RWPE2 (cell line): ENCODE measurements at places on chromosomes 2 and 18.

DNA sequence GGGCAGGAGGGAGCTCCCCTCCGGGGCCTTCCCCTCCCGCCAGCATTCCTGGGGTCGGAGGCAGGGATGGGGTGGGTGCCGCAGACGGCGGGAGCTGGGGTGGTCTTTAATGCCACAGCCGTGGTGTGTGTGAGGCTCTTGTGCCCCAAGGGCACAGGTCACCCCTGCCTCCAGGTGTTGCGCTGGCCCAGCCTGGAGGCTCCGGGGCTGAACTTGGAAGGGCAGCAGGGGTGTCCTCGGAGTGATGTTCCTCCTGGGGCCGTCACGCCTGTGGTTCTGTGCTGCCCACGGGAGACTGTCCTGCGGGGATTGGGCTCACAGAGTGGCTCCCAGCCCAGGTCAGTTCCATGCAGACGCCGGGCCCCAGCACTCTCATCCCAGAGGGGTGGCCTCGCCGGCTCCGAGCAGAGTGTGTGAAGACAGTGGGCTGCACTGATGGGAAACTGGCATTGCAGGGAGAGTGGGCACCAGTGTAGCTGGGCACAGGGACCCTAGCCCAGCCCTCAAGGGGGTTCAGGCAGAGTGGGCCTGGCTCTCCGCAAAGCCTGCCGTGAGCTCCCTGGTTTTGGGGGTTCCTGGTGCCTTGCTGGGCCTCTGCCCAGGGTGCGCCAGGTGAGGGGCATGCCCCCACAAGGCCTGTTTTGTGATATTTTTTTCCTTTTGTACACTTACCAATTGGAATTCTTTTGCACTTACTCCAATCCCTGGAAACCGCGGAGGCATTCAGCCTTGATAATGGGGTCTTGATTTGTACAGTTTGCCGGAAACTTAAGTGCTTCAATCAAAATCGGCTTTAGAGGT, 56.7 kb downstream of the NFATC1 start:
- DNase-seq = no peak

DNA sequence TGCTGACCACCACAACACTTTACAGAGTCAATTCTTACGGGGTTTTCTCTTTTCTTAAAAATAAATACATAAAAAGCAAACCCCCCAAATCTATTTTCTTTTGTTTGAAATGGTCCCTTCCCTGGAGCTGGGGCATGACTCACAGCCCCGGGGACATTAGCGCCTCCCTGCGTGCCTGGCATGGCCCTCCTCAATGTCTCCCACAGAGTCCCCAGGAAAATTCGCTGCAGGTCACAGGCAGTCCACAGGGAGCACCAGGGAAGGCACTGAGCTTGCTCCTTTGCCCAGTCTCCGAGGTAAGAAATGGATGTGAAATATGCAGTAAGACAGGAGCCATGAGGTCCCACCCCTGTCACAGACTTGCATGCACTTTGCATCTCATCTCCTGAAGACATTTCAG, 142.5 kb downstream of the LAMA1 start:
- DNase-seq = no peak

DNA sequence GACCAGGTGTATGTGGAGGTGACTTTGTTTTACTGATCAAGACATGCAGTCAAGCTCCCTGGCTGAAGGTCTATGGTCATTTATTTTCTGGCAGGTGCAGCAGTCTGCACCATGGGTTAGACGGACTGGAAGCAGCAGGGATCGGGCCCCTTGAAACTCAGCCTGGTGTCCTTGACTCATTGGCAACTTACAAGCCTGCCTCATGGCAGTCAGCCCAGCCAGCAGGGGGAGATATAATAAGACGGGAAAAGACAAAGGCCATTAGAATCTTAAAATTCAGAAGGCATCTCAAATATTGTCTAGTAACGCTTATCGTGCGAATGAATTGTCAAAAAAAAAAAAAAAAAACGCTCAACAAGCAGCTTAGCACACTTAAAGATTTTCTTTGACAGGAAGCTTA, 308.2 kb downstream of the EN1 start:
- no peak for DNase-seq

GRCh38 chr2:234422981-234423431, 73.9 kb downstream of the ARL4C start:
- no peak for DNase-seq

DNA sequence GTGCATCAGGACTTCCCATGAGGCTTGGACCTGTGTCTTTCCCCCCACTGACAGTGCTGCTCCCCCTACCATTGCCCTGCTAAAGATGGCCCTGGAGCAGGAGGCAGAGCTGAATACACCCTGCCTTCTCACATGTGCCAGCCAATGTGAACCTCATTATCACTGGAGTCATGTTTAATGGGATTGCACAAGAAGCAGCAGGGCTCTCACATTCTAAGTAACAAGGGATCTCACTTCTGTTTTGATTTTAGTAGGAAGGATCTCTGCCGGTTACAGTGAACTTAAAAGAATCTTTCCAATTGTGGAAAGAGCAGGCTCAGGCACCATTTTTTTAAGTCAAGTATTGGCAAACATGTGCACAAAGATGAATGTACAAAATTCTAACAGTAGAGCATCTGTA, 322.1 kb upstream of the MEX3C start:
- no peak for DNase-seq

GRCh38 chr18:51997129-51997528, 342.9 kb upstream of the DCC start:
- no peak for DNase-seq

- DNase-seq = no peak
These were observed 739.5 kb downstream of the SOCS6 start for GRCh38 chr18:71028285-71028762.

DNA sequence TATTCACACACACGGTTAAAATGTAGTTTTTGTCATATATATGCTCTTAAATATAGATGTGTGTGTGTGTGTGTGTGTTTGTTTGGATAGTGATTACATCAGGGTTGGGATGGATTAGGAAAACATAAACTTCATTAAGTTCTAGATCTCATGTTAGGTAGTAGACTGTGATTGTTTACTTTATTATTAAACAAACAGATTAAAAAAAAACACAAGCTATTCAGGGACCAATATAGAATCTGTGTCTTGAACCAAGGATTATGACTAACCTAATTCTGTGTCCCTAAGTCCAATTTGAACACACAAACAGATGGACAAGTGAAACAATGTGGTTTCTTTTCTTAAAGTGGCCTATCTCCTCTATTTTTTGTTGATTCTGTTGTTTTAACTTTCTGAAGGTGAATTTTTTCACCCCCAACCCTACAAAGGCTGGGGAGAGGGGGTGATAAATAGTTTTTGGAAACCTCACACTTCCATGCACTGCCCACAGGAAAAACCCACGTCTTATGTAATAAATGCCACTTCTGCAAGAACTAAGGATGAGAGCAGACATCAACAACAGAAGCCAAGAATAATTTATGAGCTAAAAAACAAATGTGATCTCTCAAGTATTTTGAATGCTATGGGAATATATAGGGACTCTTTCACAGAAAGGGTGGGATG, 40.7 kb downstream of the IL1R2 start:
- DNase-seq = no peak

- no peak for DNase-seq
These were observed 194.1 kb downstream of the ANAPC1 start for GRCh38 chr2:111689941-111690340.

GRCh38 chr18:11830585-11830984, 20.6 kb upstream of the CHMP1B start:
- DNase-seq = no peak

DNA sequence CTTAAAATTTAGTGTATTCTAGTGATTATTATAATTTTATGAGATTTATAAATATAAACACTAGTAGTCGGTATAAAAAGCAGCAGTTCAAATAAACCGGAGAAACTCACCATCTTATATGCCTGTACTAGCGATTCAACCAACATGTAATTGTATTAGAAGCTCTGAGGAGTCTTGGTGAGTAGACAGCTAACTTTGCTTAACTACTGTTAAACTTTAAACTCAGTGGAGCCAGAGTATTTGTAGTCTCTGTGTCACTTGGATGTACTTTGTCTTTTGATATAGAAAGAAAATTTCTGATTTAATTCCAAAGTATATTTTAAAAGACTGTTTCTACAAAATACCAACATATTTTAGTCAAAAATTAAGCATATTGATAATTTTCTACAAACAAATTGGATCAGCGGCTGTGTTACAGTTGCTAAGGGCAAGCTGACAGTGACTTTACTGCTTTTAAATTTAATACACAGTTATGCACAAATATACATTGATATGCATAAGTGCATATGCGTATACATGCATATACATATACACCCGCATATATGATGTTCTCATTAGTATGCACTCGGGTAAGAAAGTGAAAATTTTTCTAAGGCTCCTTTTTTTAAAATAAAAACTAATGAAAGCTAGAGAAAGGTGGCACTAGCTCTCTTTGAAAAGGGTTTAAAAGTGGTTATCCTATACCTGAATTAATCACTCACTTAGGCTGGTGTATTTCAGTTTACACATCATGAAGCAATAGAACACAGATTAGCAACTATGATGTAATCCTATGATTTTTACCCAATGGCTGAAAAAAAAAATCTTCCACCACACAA, 374.5 kb downstream of the NCKAP5 start:
- no peak for DNase-seq

DNA sequence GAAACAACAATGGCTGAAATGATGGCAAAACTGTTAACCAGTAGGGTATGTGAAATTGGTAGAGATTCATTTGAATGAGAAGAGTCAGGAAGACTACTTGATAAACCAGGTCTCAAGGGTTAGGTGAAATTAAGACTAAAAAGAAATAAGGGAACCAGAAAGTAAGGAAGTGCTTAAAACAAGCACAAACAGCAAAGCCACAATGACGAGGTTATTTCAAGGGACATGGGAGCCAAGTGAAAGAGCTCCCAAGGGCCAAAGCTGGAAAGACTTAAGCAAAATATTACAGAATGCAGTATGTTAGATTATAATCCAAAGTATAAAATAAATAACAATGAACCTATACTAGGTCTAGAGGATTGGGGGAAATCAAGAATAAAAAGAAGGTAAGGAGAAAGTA, 19.3 kb upstream of the CD302 start:
- no peak for DNase-seq

DNA sequence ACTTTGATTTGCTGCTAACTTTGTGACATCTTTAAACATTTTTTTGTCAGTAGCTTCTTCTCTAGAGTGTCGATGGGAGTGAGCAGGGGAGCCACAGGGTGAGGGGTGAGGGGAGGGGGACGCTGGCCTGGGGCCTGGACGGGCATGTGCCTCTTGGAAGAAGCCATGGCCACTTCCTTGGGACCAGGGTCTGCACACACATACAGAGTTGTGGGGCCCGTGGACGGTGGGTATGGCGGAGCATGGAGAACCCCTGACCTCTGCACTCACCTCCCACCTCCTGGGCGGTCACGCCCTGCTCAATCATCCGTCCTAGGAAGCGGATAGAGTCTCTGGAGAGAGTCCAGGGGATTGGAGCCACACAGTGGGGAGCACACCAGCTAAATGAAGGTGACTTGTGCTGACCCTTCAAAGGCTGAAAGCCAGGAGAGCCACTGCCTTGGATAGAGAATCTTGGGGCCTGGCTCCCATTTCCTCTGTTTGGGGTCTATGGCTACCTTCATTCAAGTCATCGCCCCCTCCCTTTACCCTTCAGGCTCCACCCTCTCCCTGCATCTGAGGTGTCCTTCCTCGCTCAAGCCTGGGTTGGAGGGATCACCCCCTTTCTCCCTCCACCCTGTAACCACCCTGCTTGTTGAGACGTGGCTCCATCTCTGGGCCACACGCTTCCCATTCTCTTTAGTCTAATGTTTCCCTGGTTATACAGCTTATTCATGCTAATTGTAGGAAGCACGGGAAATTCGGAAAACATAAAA, 63.9 kb upstream of the HAAO start:
- DNase-seq = no peak

GRCh38 chr18:34632321-34632720, 77.8 kb upstream of the DTNA start:
- DNase-seq = no peak

DNA sequence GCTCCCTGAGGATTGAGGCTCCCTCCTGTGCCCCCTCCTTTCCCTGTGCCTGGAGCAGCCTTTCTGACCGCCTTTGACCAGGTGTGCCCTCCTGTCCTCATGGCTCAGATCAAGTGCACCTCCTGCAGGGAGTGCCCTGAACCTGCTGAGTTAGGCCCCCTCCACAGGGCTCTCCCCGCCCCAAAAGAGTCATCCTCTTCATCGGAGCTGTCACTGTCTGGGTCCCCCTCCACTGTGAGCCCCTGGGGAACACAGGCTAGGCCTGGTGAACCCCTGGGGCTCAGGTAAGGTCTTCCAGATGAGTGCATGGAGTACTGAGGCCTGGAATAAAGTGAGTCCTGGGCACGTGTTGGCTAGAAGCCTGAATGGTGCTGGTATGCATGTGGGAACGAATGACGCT, 173.5 kb downstream of the INHBB start:
- DNase-seq = no peak

DNA sequence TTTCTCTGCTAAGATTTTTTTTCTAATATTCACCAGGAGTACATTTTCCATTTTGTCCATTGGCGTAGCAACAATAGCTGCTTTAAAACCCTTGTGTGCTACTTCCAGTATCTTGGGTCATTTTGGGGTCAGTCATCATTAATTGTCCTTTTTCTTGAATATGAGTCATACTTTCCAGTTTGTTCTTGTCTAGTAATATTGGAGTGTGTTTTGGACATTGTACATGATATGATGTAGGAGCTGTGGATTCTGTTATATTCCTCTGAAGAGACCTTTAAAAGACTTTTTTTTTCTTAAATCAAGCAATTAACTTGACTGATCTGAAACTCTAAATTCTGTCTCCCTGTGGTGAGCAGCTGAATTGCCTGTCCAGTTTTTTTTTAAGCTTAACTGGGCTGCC, 40.8 kb downstream of the AGPS start:
- no peak for DNase-seq

GRCh38 chr2:173555833-173556232, 201.2 kb downstream of the CDCA7 start:
- DNase-seq = no peak

GRCh38 chr2:130918393-130918792, 81.7 kb downstream of the ARHGEF4 start:
- DNase-seq = no peak

DNA sequence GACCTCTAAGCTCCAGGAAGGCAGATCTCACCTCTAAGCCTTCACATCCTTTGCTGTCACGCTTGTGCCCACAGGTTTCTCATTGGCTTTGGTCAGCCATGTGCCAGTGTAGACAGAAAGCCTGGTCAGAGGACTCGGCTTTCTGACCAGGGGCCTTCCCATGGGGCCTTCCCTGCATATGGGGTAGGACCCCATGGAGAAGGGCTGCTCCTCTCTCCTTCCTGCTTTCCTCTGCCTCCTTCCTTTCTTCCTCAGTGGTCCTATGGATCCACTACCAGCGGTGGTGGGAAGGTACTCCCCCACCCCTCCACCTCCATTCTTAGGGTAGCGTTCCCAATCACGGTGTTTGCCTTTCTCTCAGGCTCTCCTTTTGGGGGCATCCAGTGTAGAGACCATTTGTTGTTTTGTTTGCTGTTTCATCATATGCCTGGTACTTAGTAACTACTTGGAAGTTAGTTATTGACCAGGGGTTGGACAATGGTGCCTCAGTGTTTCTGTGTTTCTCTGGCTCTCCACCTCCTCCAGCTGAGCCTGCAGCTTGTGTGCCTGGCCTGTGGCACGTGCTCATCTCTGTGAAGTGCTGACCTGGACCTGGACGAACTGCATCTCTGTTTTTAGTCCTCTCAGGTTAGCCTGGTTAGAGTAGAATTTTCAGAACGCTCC, 71.6 kb downstream of the ZNF407 start:
- no peak for DNase-seq

GRCh38 chr2:102502576-102502975, 29.6 kb downstream of the SLC9A4 start:
- no peak for DNase-seq
